Left renal pelvis (tissue), 4 donors: ENCODE measurements at places on chromosomes 13 and 19. TPM values are rescaled to one million over a fixed set of nuclear protein-coding genes. Genes with fewer than 3 reads are reported as not detected.
A peak's percentile ranks its signal among the peaks of the same experiment; 100 is the strongest.

GRCh38 chr13:24922387-24922744 is 158.4 kb downstream of the RNF17 start:
- peak; percentile 10 for DNase-seq

- no peak for DNase-seq
Measured at GRCh38 chr13:76129305-76130000, 493.3 kb downstream of the LMO7 start.

- DNase-seq: no peak
Measured at GRCh38 chr13:26957182-26957581, 196.6 kb upstream of the GPR12 start.

DNA sequence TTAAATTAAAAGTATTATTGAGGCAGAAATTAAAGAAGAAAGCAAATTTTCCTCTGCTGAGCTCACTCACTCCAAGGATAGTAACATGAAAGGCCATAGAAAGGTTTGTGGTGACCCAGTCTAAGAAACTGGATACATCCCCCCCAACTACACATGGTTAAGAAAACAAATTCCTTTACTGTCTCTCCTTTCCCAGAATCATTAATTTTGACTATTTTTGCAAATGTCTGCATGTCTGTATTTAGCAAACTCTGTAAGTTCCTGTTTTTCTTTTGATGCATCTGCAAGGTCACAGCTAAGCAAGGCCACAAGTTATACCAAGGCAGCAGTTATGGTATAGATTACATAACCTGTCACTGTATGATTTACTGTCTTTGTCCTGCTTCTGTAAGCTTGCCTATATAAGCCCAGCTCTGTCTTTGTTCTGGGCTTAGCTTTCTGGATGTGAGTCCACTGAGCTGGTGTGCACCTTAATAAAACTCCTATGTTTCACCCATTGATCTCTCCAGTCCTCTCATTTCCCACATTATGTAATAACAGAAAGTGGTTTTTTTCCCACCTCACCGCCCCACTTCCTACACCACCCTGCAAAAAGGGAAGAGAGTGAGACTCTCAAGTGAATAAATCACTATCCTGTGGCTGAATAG is 8.5 kb upstream of the ZNF83 start:
- no peak for DNase-seq

GRCh38 chr19:16268676-16269319 is 55.8 kb upstream of the KLF2 start:
- DNase-seq: no peak

DNA sequence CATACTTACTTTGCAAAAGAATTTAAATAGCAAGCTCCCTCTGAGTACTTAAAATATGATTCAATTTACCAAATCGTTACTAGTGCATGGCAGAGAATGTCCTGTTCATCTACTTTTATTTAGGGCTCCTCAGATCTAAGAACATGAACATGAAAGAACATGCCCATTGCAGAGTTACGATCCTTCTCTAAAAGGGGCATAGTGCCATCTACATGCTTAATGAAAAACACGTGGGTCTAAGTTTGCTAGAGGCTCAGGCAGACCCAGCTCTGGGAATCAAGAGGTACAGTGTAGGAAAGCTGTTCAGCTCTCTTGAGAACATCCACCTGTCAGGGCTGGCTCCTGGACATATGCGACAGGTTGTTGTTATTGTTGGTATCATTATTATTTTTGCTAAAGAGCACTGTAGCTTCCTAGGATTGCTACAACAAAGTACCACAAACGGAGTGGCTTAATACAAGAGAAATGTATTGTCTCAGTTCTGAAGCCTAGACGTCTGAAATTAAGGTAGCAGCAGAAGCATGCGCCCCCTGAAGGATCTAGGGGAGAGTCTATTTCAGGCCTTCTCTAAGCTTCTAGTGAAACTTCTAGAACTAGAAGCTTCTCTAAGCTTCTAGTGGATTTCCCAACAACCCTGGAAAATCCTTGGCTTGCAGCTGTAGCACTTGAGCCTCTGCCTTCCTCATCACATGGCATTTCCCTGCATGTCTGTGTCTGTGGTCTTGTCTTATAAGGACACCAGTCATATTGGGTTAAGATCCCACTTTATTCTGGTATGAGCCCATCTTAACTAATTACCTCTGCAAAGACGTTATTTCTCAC is 133.9 kb downstream of the DCT start:
- no peak for DNase-seq

DNA sequence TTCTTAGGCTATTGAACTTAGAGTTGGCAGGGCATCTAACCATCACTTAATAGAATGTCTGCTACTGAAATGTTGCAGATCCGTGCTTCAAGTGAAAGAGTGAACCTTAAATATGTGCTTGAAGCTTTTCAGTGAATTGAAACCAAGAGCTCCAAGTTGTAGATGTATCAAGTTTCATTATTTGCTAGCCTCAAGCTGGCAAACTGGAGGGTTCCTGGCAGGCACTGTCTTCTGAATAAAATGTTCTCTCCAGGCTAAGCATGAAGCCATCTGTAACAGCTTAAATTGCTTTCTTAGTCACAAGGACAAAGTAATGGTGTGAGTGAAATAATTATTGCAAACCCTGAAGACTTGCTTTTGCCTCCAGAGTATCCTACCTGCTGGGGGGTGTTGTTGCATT is 415.0 kb upstream of the SPRY2 start:
- no peak for DNase-seq

GRCh38 chr13:22848539-22849052 is 332.2 kb upstream of the SGCG start:
- no peak for DNase-seq

- DNase-seq: no peak
Measured at GRCh38 chr19:28208745-28209144, 1004.2 kb downstream of the UQCRFS1 start.

GRCh38 chr13:102580552-102581169 is 16.1 kb upstream of the TPP2 start:
- no peak for DNase-seq

- DNase-seq: no peak
Measured at GRCh38 chr13:63393112-63393511, 1977.5 kb upstream of the PCDH20 start.

GRCh38 chr13:21344662-21345176 is 114.4 kb downstream of the ZDHHC20 start:
- no peak for DNase-seq

DNA sequence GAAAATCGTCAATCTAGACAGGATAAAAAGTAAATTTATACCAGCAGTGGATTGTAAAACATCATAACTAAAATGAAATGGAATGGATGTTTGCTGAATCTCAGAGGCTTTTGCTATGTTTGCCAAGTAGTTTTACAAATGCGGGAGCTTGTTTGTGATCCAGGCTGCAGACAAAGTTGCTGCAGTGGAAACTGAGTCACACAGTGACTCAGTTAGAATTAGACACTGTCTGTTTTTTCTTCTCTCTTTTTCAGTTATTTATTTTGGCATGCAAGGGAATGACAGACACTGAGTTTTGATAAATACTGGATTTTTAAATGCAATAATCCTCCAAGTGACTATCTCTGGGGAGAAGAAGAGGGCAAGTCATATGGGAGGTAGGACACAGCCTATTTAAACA is 4.6 kb upstream of the PNMA8A start:
- no peak for DNase-seq

DNA sequence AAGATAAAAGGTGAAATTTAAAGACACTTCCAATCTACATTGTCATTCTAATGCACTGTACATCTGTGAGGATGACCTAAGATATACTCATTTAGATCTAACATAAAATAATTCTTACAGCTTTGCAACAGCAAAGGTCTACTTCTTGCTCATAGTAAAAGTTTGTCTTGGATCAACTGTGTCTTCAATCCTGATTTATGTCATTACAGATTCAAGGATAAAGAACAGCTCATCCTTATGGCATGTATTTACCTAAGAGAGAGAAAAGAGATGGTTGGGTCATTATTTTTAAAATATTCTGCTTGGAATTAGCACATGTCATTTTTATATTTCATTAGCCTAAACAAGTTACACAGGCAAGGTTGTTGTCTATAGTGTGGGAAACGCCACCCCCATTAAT is 2193.1 kb downstream of the PCDH9 start:
- DNase-seq: no peak

GRCh38 chr13:83162493-83162892 is 719.8 kb downstream of the SLITRK1 start:
- no peak for DNase-seq

DNA sequence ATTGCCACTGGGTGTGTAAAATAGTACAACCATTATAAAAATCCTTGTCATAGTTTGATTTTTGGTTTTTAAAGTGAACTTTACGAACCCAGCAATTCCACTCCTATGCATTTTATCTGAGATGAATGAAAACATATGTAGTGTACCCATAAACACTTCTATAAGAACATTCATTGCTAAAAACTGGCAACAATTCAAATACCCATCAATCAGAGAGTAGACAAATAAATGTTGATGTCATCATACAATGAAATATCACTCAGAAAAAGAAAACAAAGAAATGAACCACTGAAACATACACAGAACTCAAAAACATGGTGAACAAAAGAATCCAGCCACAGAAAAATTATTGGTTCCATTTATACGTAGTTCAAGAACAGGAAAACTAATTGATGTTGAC is 202.3 kb downstream of the ABCC4 start:
- no peak for DNase-seq

DNA sequence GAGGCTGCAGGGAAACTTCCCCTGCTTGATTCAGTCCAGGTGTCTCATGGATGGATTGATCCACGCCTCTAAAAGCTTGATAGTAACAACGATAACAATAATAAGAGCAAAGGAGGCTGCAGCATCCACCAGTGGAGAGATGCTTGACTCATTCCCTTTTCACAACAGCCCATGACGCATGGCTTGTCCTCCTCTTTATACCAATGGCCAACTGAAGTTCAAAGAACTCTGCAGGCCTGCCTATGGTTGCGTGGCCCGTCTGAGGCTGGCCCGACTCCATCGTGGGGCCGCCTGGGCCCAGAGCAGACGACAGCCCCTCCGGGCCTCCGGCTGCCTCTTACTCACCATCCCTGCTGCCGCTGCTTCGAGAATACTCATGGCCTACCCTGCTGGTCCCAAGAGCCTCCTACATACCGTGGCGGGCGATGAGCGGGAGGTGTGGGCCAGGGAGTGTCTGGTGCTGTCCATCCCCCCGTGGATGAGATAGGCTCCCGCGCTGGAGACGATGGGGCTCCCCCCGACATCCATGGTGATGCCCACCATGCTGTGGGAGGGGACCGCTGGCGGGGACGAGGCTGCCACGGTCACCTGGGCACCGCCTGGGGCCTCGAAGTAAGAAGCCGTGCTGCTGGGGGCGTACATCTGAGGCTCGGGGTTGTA is 61.8 kb upstream of the RANBP3 start:
- no peak for DNase-seq

DNA sequence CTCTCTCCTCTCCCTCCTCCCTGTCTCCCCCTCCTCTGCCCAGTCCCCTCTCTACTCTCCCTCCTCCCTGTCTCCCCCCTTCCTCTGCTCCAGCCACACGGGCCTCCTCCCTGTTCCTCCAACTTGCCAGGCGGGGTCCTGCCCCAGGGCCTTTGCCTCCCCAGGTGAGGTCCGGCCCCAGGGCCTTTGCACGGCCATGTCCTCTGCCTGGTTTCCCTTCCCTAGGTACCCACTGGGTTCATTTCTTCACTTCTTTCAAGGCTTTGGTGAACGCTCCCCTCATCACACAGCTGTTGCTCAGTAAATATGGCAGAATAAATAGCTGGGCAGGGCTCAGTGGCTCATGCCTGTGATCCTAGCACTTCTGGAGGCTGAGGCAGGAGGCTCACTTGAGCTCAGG is 21.2 kb downstream of the MISP start:
- DNase-seq: no peak

DNA sequence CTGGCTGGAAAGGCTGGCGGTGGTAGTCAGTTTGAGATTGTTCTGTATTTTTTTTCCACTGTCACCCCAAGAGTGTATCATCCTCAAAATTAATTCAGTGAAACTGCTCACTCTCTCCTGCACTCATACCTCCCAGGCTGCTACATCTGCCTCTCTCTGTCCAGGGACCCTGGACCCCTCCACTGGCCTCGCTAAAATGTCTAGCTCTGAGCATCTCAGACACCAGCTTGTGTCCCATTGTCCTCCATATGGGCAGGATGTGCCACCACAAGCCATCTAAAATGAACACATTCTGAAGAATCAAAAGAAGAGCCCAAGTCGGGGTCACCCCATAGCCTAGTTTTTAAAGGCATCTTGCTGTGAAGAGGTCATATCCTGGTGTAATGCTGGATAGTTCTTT is 345.5 kb upstream of the TSHZ3 start:
- DNase-seq: no peak

- DNase-seq: no peak
Measured at GRCh38 chr13:86788616-86789015, 882.6 kb upstream of the SLITRK5 start.

DNA sequence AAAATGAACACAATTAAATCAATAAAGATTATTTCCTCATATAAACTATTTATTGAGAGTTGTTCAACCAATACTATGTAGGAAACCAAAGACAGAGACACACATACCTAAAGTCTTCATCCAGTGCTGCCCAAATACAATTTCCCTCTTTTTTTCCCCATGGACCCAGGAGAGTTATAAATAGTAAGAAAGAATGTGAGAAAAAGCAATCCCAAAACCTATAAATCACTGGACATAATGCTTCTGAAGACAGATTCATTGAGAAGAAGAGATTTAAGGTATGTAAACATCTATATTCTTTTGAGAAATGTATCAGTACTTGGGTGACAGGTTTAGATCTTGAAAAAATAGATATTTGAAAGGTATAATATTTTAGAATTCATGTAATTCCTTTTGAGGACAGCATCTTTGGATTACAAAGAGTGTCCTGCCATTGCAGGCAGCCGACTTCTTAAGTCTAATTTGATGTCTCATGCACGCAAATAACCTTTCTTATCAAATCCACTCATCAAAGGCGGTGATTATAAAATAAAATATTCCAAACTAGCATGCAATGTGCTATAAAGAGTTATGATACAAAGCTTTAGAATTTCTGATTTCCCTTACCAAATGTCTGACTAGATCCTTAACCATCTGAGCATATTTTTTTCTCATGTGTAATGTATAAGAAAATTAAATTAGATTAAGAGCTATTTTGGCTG is 739.4 kb downstream of the LIG4 start:
- DNase-seq: no peak

DNA sequence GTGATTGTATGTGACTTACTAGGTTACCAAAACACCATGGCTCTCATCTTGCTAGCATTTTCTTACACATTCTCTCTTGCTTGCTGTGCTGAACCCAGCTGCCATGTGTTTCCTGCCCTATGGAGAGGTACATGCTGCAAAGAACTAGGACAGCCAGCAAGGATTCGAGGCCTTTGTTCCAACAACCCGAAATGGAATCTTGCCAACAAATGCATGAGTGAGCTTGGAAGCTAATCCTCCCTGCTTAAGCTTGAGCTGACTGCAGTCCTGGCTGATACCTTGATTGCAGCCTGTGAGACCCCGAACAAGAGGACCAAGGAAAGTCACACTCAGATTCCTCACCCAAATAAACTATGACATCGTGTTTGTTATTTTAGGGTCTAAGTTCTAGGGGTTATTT is 651.2 kb downstream of the SLITRK6 start:
- no peak for DNase-seq

- no peak for DNase-seq
Measured at GRCh38 chr19:5304486-5304885, 36.1 kb downstream of the PTPRS start.

GRCh38 chr13:25109341-25109740 is 13.4 kb downstream of the PABPC3 start:
- DNase-seq: no peak

Gene OVOL3
- not detected for polyA plus RNA-seq

Gene ZNF724
- polyA plus RNA-seq: 4.7 TPM

Gene BRCA2
- polyA plus RNA-seq: 7.7 TPM

Gene IL27RA
- 5.8 TPM for polyA plus RNA-seq

Gene RGL3
- 1.7 TPM for polyA plus RNA-seq

Gene ZNF610
- 7.9 TPM for polyA plus RNA-seq

Gene S1PR5
- polyA plus RNA-seq: 1.5 TPM

Gene GARIN5A
- polyA plus RNA-seq: 5.8 TPM
